Muscle of arm (tissue), 14 donors: ENCODE measurements at places on chromosomes 5 and 9.
A peak's percentile ranks its signal among the peaks of the same experiment; 100 is the strongest.

DNA sequence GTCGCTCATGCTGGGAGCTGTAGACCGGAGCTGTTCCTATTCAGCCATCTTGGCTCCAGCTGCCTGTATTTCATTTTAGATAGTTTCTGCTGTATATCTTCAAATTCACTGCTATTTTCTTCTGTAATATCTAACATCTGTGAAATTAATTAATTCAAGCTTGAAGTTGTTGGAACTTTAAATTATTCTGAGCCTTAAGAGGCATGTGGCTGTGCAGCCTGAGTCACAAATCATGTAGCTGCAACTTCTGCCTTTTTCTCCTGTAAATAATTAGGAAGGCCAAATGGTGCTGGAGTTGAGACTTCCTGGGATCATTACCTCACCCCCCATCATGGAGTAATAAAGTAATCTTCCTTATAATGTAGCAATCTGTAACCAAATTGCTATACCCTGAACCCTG lies 183.3 kb upstream of the PCSK5 start:
- DNase-seq, result no peak

- DNase-seq, result peak; percentile 19
These were observed 849 bp upstream of the IFT74 start for GRCh38 chr9:26955222-26955903.

- DNase-seq, result no peak
These were observed 468.2 kb downstream of the NTRK2 start for GRCh38 chr9:85137696-85138095.

GRCh38 chr5:131265311-131265803 lies 1.5 kb downstream of the CDC42SE2 start:
- DNase-seq, result peak; percentile 7
